ENCODE measurements at places on chromosomes 7 and 10. TPM values are rescaled to one million over a fixed set of nuclear protein-coding genes. Genes with fewer than 3 reads are reported as not detected.

GRCh38 chr10:116538456-116538855 lies 7.3 kb upstream of the PNLIP start:
- DNase-seq, result no peak

The ALOX5 gene
- total RNA-seq, result 11.2 TPM

The SPDYE1 gene
- total RNA-seq, result not detected

- no peak for DNase-seq
Measured at GRCh38 chr7:38147005-38147404, 31.0 kb upstream of the STARD3NL start.

- DNase-seq, result no peak
Measured at GRCh38 chr7:150966002-150966401, 12.1 kb downstream of the KCNH2 start.

DNA sequence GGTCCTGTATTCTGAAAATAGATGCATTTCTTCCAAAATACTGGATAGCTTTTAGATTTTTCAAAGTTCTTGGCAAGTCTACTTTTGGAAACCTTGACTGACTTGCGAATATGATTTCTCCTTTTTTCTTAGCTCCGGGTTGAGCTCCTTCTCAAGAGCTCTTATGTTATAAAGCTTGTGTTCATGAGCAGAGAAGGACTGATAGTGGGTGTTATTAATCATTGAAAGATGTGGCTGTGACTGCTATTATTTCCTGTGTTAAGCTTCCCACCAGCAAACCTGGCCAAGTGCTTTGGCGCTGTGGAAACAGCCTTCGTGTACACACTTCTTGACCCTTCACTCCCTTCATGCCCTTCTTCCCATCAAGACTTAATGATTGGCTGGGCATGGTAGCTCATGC lies 98.2 kb downstream of the KIAA1217 start:
- no peak for DNase-seq

- DNase-seq, result no peak
Measured at GRCh38 chr10:117626228-117626627, 83.7 kb downstream of the EMX2 start.

The CDNF gene
- total RNA-seq, result 6.2 TPM
